ENCODE measurements at places on chromosomes 7 and 10.

DNA sequence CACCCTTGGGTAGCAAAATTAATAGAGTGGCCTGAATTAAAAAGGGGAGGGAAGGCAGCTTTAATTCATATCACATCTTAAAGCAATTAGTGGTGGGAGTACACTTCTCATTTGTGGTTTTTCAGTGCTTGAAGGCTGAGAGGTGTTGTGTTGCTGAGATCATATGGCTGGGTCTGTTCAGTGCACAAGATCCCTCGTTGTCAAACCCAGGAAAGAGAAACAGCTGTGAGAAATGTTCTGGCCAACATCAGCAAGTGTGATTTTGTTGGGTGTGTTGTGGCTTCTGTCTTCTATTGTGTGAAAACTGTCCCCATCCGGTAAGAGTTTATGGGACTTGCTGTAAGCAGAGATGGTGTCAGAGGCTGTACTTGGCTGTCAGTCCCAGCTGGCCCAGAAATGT, 197.9 kb upstream of the BMPER start:
- H3K4me1 ChIP-seq = no peaks in the 10 kb centered on the region
- H3K36me3 ChIP-seq = no peaks in the 10 kb centered on the region
- DNase-seq = no peak
- no peaks in the 10 kb centered on the region for H3K27me3 ChIP-seq

GRCh38 chr7:128037081-128037480, 5.8 kb upstream of the LRRC4 start:
- no peak for DNase-seq
- no peaks in the 10 kb centered on the region for H3K36me3 ChIP-seq
- no peak overlapping the region for H3K4me3 ChIP-seq
- peaks cover 5% of the 10 kb centered on the region for H3K4me1 ChIP-seq
- no peak overlapping the region for H3K27ac ChIP-seq

- no peaks in the 10 kb centered on the region for H3K4me1 ChIP-seq
- no peak overlapping the region for H3K27ac ChIP-seq
- no peaks in the 10 kb centered on the region for H3K27me3 ChIP-seq
- DNase-seq = no peak
- no peak overlapping the region for H3K4me3 ChIP-seq
Observed at GRCh38 chr7:148821422-148821821, 62.7 kb downstream of the EZH2 start.

DNA sequence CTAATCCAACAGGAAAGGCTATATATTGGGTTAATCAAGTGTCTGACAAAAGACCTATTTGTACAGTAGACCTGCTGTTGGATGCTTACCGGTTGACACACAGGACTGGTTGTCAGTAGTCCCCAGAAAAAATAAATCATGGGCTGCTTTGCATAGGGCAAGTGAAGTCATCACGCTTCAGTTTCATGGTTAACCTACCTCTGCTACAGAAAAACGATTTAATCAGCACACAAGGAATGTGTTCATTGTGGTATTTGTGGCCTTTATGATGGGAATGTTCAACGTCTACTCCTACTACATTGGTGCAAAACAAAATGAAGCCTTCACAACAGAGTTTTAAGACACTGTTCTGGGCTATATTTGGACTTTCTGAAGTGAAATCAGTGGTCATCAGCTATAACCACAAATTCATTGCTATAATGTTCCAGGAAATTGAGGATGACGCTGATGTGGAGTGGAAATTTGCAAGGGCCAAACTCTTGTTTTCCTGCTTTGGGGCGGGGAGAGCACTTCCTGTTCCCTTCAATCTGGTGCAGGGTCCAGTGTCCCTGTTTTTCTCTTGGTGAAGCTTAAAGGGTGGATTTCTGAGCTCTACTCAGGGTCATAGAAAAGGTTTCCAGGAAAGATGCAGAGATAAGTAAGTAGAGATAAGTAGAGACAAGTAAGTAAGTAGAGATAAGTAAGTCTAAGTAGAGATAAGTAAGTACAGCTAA, 39.3 kb upstream of the GGCT start:
- no peak overlapping the region for H3K27ac ChIP-seq
- H3K27me3 ChIP-seq = no peaks in the 10 kb centered on the region
- no peaks in the 10 kb centered on the region for H3K36me3 ChIP-seq
- H3K4me1 ChIP-seq = no peaks in the 10 kb centered on the region

DNA sequence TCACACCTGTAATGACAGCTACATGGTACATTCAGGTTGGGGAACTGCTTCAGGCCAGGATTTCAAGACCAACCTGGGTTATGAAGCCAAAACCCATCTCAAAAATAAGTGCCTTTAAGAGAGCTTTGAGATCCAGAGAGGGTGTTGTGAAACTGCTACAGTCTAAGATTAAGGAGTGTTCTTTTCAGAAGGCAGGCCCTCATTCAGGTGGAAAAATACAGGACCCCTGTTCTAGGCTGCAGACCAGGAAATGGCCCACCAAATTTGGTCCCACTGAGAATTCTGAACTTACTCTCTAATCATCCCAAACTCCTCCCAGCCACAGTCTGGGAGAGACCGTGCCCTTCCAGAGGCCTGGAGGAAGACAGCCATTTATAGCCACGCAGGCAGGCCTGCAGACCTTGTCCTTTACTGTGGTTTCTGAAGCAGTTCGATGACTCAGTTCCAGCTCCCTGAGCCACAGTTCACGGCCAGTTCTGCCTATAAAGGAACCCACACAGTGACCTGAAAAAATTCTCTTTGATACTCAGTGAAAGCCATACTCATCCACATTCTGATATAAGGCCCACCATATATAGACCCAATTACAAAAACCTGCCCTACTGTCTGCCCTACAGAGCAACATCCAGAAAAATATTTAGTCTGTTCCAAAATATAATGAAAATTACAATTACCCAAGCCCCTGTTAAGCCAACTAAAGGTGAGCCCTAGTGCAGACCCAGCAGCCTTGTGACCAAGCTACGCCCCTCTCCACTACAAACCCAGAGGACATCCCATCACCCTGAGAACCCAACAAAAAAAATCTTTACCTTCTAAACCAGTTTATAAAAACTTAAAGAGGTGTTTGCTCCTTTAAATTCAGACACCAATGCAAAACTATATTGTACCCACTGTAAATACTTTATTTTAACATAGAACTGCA, 21.2 kb downstream of the ZNF680 start:
- DNase-seq = no peak
- peak overlapping the region; percentile 13 for H3K27ac ChIP-seq
- peaks cover 2% of the 10 kb centered on the region for H3K4me1 ChIP-seq
- H3K36me3 ChIP-seq = no peaks in the 10 kb centered on the region

- H3K36me3 ChIP-seq = no peaks in the 10 kb centered on the region
- no peaks in the 10 kb centered on the region for H3K4me1 ChIP-seq
- no peak overlapping the region for H3K4me3 ChIP-seq
- no peaks in the 10 kb centered on the region for H3K27me3 ChIP-seq
- DNase-seq = no peak
Observed at GRCh38 chr10:69497611-69498390, 46.5 kb downstream of the TSPAN15 start.

GRCh38 chr7:148882841-148883265, 1.2 kb downstream of the EZH2 start:
- peak overlapping the region; percentile 95 for H3K4me3 ChIP-seq
- no peaks in the 10 kb centered on the region for H3K27me3 ChIP-seq
- DNase-seq = no peak
- peaks cover 4% of the 10 kb centered on the region for H3K4me1 ChIP-seq
- no peaks in the 10 kb centered on the region for H3K36me3 ChIP-seq
- no peak overlapping the region for H3K27ac ChIP-seq

DNA sequence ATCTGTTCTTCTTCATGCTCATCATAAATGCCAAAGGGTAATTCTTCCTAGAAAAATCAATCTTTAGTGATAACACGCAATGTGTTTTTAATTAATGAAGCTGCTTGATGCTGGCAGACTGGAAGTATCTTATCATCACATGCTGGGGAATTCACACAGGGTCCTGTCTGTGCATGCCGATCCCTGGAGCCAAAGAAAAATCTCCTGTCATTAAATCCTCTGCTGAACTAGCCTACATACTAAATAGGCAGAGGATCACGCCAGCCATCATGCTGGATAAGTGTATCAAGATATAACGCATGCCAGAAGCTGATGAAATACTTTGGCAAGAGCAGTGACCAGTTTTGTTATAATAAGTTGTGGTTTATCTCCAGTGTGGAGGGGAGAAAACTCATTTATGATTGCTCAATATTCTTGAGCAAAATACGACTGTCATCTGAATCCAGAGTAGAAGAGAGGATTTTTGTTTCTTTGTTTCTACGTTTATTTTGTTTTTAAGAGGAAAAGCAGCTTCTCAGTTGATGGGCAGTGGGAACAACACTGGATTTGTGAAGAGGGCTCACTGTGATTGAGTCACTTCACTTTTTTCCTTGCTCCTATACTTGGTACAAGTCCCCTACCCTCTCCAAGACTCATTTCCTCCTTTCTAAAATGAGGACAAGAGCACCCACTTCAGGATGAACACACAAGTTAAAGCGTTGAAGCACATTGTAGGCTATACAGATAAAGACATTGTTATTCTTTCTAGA, 649.1 kb downstream of the TNS3 start:
- peaks cover 4% of the 10 kb centered on the region for H3K4me1 ChIP-seq
- no peaks in the 10 kb centered on the region for H3K27me3 ChIP-seq
- no peak overlapping the region for H3K4me3 ChIP-seq
- no peaks in the 10 kb centered on the region for H3K36me3 ChIP-seq

DNA sequence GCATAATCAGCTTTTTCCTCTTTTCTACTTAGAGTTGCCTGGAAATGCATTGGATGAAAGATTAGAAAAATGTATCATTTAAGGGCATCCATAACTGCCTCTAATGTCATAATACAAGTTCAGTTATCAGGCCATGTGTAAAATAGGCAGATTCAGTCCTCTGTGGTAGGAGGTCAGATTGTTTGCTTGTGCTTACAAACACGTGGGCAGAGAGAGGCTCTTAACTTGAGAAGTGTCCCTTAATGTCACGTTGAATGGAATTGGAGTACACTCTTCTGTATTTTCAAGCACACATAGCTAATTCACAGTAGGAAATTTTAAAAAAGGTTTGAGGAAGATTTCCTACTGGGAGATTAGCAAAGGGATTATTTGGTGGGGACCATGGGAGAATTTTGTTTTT, 359.8 kb upstream of the MTPN start:
- H3K36me3 ChIP-seq = no peaks in the 10 kb centered on the region
- H3K27ac ChIP-seq = no peak overlapping the region
- H3K4me1 ChIP-seq = no peaks in the 10 kb centered on the region
- DNase-seq = no peak

- H3K4me1 ChIP-seq = no peaks in the 10 kb centered on the region
- H3K27ac ChIP-seq = no peak overlapping the region
- H3K27me3 ChIP-seq = no peaks in the 10 kb centered on the region
- H3K4me3 ChIP-seq = no peak overlapping the region
- DNase-seq = no peak
Observed at GRCh38 chr10:131569851-131570715, 258.6 kb upstream of the TCERG1L start.

GRCh38 chr7:53672681-53673080, 637.2 kb downstream of the POM121L12 start:
- DNase-seq = no peak
- H3K27me3 ChIP-seq = no peaks in the 10 kb centered on the region
- H3K27ac ChIP-seq = no peak overlapping the region
- no peaks in the 10 kb centered on the region for H3K36me3 ChIP-seq

DNA sequence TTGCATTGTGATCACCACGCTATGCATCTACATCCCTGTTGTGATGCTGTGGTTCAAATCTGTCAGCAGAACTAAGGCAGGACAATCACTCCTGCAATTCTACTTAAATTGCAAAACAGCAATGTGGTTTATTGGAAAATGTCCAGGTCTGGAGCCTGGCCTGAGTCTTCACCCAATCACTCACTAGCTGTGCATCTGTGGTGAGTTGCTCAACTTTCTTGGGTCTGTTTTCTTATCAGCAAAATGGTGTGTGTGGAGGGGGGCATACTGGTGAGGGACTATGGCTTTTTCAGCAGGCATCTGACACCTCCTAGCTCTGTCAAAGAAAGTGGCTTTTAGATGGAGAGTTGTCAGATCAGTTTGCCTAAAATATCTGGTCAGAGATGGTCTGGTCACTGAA, 108.3 kb upstream of the FEZF1 start:
- H3K4me1 ChIP-seq = peaks cover 3% of the 10 kb centered on the region
- peak; percentile 14 for DNase-seq
- H3K27ac ChIP-seq = no peak overlapping the region
- no peak overlapping the region for H3K4me3 ChIP-seq

DNA sequence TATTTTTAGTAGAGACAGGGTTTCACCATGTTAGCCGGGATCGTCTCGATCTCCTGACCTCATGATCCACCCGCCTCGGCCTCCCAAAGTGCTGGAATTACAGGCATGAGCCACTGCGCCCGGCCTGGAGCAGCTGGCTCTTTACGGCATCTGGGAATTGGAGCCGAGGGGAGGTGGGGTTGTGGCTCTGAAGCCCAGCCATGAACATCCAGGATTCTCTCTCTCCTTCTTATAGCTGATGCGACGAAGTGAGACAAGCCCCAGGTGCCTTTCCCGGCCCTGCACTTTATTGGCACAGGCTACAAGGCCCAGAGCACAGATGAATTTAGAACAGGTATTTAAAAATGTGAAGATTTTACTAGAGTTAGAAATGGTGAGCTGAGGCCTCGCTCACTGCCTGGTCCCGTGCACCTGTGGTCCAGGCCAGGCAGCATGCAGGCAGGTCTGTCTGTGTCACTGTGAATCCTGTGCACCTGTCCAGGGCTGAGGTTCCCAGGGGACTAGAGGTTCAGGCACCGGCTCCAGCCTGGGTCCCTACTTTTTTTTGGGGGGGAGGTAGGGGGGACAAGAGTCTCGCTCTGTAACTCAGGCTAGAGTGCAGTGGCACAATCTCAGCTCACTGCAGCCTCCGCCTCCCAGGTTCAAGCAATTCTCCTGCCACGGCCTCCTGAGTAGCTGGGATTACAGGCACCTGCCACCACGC, 379.7 kb upstream of the FOXK1 start:
- no peaks in the 10 kb centered on the region for H3K27me3 ChIP-seq
- no peak for DNase-seq
- H3K27ac ChIP-seq = no peak overlapping the region

DNA sequence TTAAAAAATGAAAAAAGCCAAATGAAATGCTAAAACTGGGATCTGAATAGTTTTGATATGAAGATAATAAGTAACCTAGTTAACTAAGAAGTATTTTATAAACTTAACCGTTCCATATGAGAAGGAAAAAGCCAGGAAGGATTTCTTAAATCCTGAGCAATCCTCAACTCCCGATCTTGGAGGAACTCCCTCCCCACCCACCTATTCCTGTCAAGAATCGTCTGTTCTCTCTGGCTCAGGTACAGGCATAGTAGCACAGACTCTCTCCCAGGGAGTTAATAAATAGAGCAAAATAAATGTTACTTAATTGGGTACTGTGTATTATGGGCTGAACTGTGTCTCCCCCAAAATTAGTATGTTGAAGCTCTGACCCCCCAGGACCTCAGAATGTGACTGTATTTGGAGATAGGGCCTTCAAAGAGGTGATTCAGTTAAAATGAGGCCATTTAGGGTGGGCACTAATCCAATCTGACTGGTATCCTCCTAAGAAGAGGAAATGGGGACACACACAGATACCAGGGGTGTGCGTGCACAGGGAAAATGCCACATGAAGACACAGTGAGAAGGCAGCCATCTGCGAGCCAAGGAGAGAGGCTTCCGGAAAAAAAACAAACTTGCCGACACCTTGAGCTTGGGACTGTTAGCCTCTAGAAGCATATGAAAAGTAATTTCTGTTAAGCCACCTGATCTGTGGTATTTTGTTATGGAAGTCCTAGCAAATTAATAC, 28.7 kb downstream of the PUS7 start:
- H3K4me1 ChIP-seq = no peaks in the 10 kb centered on the region
- H3K27ac ChIP-seq = no peak overlapping the region
- no peaks in the 10 kb centered on the region for H3K27me3 ChIP-seq
- H3K36me3 ChIP-seq = no peaks in the 10 kb centered on the region
- no peak overlapping the region for H3K4me3 ChIP-seq

Data from ovary (tissue), 10 donors.